ENCODE measurements at places on chromosomes 6 and 20.
A peak's percentile ranks its signal among the peaks of the same experiment; 100 is the strongest.

GRCh38 chr20:17811628-17811965 lies 111.8 kb downstream of the BANF2 start:
- DNase-seq, result no peak

GRCh38 chr6:19998541-19998940 lies 161.4 kb downstream of the ID4 start:
- no peak for DNase-seq

- DNase-seq, result peak; percentile 49
Measured at GRCh38 chr20:32510601-32511357, 74.4 kb downstream of the NOL4L start.

DNA sequence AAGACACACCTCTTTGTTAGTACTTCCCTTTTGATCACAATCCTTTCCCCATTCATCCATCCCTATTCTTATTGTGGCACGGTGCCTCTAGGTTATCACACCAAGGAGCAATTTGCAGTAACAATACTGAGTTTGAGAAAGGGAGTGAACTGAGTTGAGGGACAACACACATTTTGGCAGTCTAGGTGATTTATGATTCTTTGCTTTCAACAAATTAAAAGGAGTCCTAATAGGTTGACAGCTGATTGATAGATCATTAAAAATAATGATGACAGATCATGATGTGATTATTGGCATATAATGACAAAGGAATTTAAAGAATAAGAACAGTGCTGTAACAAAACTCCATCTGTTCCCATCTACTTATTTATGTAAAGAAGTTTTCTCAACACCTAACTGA lies 36.7 kb downstream of the IMPG1 start:
- DNase-seq, result no peak

DNA sequence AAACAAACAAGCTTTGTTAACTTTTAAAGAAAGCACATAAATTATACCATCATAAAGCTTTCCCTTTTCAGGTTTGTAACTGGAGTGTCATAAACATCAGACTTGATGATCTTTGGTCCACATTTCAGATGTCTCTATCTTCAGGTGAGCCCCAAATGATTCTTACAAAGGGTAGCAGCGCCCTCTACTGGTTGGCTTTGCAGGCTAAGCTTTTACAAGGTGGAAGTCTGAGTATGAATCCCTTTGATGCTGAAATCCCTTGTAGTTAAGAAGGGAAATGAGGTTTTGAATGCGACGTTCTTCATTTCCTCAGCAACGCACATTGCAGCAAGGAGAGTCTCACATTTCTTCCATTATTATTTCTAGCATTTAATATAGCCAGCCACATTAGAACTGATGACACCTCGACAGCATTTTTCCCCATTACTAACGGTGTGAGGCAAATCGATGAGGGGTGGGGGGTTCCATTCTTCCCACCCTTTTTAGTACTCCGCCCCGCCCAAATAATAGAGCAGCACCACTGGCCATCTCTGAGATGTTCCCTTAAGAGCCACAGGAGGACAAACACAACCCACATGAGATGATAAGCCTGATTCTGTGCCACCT lies 126.3 kb upstream of the NT5E start:
- peak; percentile 83 for DNase-seq

- DNase-seq, result no peak
Measured at GRCh38 chr6:75524322-75524972, 30.8 kb upstream of the FILIP1 start.

- no peak for DNase-seq
Measured at GRCh38 chr6:68364271-68364805, 270.7 kb upstream of the ADGRB3 start.

DNA sequence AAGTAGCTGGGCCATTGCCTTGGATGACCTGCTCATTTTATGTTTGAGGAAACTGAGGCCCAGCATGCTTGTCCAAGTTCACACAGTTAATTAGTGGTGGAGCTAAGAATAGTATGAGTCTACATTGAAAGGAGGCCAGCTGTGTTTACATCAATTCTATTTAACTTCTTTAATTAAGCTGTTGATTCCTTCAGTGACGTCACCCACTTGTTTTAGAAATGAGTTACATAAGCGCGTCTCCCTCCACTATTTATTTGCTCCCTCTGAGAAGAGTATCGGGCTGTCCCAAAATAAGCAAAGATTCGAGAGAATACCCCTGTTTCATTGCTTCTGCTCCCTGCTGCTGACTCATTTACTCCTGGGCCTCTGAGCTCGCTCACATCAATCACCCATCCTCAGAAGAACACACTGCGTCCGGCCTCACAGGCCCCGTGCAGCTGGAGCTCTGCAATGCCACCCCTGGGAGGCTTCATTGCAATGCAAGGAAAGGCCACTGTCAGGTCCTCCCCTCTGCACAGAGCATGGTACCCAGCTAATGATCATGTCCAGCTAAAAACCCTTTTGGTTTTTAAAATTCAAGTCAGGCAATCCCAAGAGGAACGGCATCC lies 74.8 kb upstream of the BMP2 start:
- no peak for DNase-seq

DNA sequence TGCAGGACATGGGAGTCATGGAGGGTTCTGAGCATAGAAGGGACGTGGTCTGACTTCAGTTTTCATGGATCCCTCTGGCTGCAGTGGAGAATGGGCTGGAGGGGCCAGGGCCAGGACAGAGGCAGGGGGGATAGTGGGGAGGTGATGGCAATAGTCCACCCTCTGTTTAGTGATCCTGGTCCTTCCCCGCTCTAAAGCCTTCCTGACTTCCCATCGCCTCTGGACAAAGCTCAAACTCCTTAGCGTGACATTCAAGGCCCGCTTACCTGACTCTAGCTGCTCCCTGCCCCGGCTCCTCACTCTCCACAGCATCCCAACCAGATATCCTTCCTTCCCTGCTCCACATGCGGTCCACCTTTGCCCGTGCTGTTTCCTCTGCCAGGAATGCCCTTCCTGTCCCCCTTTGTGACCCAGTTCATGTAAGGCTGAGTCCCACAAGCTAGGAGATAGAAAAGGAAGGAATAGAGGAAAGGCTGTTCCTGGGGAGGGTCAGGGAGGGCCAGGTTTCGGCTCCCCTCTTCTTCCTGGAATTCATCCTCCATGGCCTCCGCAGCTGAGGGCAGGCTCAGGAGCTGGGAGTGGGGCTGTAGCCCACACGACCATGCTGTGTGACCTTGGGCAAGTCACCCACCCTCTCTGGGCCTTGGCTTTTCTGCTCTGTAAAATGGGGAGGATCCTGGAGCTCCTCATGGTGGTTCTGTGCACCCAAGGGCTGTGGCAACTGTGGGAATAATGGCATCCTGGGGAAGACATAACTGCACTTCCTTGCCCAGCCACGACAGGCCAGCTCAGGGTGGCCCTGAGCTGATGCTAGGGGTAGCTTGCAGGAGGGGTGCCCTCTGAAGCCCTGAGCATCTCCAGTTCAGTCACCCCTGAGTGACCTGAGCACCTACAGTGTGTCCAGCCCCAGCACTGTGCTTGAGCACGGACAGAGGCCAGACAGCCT lies 116.1 kb downstream of the CEBPB start:
- no peak for DNase-seq

- DNase-seq, result no peak
Measured at GRCh38 chr20:34971561-34972235, 16.0 kb downstream of the MYH7B start.

DNA sequence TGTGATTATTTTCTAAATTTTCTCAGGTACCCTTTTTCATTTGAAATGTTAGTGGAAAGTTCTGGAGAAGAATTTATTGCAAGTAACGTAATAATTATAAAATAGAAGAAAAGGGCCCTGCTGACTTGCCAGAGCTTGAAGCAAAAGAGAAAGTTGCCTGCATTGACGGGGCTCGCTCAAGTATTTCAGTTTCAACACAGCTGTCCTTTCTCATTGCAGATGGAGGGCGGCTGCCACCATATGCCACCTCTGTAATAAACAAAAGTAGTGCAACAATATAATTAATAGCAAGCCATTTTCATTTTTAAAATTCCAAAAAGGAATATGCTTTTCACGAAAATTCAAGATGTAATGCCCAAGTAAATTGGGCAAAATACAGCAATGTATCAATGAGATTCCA lies 246.2 kb downstream of the PACRG start:
- no peak for DNase-seq

GRCh38 chr6:64170316-64170715 lies 534.7 kb downstream of the PHF3 start:
- DNase-seq, result no peak

DNA sequence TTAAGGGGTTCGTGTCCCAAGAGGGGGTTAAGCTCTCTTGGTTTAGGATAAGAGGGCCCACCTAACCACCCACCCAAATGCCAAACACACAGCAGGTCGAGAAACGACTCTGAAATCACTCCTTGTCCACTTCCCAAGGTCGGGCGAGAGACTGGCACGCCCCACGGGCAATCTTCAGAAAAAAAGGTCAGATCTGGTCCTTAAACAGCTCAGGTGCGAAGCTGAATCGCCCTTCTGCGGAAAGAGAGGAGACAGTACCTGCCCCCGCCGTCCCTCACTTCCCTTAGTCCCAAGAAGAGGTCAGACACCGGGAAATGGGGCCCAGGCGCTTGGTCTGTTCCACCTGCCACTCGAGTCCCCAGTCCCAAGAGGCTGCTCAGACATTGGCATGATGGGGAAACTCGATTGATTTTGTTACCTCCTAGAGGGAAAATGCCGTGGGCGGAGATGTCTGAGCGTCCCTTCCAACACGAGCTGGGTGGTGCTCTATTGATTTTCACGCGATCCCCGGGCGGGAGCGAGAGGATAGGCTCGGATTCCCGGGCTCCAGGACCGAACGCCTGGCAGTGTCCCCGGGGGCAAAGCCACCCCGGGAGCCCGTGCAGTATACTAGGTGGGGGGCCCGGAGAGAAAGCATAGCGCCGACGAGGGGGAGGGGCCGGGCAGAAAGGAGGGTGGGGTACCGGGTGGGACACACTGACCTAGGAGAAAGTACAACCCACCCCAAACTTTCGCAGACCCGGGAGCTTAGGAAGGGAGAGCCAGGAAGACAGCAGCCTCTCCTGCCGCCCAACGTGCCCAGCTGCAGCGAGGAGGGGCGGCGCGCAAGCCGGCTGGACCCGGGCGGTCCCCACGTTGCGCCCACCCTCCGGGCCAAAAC lies 1.1 kb upstream of the SAMD5 start:
- no peak for DNase-seq

- no peak for DNase-seq
Measured at GRCh38 chr6:28315628-28316027, 20.3 kb downstream of the ZSCAN31 start.

GRCh38 chr6:15864038-15864707 lies 201.3 kb upstream of the DTNBP1 start:
- DNase-seq, result no peak

DNA sequence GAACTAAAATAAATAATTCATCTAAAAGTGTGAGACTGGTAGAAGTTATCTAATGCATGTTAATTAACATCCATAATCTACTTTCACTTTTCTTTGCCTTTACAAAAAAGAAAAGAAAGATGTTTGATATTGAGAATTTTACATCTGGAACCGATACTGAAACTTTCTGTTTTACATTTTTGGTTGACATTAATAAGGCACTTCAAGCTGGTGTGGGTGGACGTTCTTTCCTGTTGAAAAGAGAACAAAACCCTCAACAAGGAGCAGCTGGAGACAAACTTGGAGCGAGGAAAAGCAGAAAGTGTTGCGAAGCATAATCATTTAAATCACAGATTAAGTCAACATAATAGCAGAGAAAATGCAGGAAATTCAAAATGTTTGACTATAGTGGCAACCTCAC lies 575.2 kb upstream of the ADGRB3 start:
- no peak for DNase-seq

GRCh38 chr6:96391776-96392360 lies 129.7 kb upstream of the UFL1 start:
- DNase-seq, result peak; percentile 4

- no peak for DNase-seq
Measured at GRCh38 chr6:125853168-125853567, 62.4 kb downstream of the NCOA7 start.

- DNase-seq, result no peak
Measured at GRCh38 chr20:19932170-19932667, 84.9 kb upstream of the NAA20 start.

- no peak for DNase-seq
Measured at GRCh38 chr6:79066330-79066729, 11.7 kb downstream of the PHIP start.

GRCh38 chr6:76533661-76534060 lies 461.2 kb upstream of the IMPG1 start:
- DNase-seq, result no peak

GRCh38 chr6:91464201-91464600 lies 877.3 kb upstream of the MAP3K7 start:
- no peak for DNase-seq

GRCh38 chr6:125853756-125854155 lies 63.0 kb downstream of the NCOA7 start:
- no peak for DNase-seq

- no peak for DNase-seq
Measured at GRCh38 chr6:113862112-113862511, 5.0 kb downstream of the MARCKS start.

DNA sequence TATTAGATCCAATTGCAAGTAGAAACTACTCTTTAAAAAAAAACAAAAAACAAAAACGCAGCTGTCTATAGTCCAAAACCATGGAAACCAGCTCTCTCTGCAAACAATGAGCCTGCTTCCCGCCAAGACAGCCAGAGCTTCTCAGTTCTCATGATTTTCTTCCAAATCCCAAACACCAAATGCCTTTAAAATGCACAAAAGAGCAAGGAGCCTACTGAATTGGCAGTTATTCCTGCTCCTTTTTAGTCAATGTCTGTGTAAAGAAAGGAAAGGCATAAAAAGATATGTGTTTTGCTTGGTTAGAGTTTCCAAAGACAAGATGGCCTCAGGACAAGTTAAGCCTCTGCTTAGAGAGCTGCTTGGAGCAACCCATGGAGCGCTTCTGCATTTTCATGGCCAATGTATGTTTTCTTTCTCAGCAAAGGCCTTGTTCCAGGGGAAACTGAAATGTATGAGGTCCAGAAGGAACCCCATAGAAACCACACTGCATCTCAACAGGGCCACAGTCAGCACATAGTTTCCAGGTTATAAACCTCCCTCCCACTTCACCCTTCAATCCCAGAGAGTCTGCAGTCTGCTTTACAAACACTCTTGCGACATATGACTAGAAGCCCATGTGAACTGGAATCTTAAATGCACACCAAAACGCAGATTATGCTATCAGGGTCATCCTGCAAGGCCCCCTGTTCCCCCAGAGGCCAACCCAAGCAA lies 209.3 kb upstream of the TAB2 start:
- no peak for DNase-seq

DNA sequence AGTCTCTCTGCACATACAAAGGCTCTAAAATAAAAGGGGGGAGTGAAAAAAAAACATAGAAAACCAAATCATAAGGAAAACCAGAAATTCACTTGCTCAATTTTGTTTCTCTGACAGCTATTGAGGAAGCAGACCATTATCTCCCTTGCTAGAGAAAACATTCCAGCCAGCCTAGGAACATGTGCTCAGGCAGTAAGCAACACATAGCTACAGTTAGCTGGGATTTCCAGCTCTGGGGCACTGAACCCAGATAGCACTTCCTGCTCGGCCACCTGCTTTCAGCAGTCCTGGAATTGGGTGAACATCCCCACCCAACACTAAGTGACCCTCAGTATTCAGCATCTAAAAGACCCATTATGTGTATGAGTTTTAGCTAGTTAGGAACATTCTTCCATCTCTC lies 61.3 kb downstream of the TNFRSF21 start:
- DNase-seq, result no peak
